Urinary bladder (tissue), 4 donors: ENCODE measurements at places on chromosomes 5 and 9. TPM values are rescaled to one million over a fixed set of nuclear protein-coding genes. Genes with fewer than 3 reads are reported as not detected.

TTC39B gene
- total RNA-seq: 22.4 TPM

TAF1L gene
- not detected for total RNA-seq

- no peak for DNase-seq
Measured at GRCh38 chr9:37215381-37215780, 95.0 kb downstream of the ZCCHC7 start.

DNA sequence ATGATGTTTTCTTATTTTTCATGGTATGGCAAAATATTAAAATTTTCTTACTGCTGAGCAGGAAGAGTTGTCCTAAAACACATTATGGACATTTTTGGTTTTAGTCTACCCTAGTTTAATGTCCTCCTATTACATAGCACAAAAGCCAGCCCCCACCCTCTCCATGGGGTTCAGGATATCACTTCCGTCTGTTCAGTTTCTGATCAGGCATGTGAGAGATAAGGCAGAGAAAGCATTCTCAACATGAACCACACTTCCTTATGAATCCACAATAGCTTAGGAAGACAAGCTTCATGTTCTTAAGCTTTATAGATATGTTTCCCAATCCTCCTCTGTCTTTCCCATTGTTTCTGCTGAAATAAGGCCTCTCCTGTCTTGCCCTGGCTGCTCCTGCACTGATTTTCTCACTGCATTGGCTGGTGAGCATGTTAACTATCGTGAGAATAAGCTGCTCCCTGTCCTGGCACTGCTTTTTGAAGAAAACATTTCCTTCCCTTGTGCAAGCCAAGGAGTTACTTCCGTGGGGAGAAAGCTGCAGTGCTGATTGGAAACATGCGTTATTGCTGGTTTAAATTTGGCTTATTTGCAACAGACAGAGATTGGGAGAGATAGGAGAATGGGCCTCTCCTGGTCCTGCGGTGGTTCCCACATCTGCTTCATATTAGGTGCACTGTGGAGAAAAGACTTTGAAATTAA, 260.3 kb upstream of the RPS23 start:
- DNase-seq: no peak

GRCh38 chr5:170289764-170290163, 7.8 kb downstream of the LCP2 start:
- DNase-seq: no peak

GRCh38 chr5:138632900-138633489, 57.8 kb upstream of the HSPA9 start:
- DNase-seq: no peak

DNA sequence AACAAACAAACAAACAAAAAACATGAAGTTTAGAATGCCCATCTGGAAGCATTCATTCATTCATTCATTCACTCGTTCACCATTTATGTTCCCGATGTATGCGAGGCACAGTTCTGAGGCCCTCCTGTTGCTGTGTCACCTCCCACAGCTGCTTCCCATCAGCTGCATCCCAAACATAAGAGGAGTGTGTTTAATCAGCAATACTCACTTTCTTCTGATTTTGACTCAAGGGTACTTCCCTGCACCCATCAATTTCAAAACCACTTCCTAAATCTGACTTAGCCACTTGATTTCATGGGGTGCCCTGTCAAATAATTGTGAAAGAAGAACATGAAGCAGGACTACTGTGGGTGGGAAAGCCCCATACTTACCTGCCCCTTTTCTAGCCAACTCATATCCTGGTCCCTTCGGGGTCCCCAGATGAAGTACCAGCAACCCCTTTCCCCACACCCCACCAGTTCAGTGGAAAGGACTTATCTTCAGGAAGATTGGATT, 128.0 kb upstream of the IL12B start:
- no peak for DNase-seq

DNA sequence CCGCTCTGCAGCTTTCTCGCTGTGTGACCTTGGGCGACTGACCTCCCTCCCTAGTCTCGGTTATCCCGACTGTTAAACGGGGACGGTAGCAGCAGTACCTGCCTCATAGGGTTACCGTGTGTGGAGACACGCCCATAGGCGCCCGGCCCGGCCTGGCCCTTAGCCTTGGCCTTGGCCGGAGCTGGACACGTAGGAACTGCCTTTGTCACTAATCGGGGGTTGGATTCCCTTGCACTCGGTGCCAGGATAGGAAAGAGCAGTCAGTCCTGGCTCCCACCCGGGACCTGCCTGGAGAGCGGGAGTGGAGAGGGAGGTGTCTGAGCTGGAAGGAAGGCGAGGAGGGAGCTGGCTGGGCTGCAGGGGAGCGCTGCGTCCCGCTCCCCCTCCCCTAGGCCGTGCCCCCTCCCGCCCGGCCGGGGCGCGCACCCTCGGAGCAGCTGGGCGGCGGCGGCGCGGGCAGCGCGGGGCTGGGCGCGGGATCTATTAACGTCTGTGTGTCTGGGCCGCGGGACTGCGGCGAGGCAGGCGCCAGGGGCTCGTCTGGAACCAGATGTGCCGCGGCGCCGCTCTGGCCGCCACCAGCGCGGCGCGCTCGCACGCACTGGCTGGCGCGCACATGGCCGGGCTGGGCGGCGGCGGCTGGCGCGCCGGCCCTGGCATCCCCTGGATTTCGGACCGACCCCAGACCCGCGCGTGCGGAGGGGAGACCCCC, 31.7 kb downstream of the PRRX2 start:
- DNase-seq: no peak

- DNase-seq: no peak
Measured at GRCh38 chr5:67652201-67652600, 455.6 kb upstream of the CD180 start.

DNA sequence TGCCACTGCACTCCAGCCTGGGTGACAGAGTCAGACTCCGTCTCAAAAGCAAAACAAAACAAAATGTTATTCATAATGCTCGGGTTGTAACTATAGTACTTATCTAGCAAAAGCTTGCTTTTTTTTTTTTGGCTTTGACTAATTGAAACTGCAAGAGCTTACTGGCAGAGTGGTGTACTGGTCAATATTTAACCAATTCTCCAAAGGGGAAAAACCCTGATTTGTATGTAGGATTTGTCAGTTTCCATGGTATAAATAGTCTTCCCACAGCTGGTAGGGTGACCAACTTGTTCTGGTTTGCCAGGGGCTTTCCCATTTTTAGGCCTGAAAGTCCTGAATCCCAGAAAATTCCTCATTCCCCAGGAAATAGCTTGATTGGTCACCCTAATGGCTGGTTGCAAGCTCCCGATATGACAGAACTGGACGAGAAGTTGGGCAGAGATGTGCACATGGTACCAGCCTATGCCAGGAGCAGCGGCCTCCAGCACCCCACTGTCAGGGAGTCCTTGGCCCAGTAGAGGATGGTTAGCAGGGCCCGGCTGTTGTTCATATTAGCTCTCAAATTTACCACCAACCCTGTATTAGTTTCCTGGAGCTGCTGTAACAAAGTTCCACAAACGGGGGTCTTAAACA, 58.0 kb downstream of the FXN start:
- no peak for DNase-seq
